Mesothelial cell of epicardium (in vitro differentiated cells): ENCODE measurements at places on chromosomes 4 and X.

- H3K27ac ChIP-seq, result no peak overlapping the region
- H3K36me3 ChIP-seq, result no peaks in the 10 kb centered on the region
- no peak overlapping the region for H3K4me3 ChIP-seq
Observed at GRCh38 chr4:74370912-74371311, 6.0 kb downstream of the EREG start.

- no peaks in the 10 kb centered on the region for H3K36me3 ChIP-seq
- no peak overlapping the region for H3K27ac ChIP-seq
- H3K4me3 ChIP-seq, result no peak overlapping the region
- DNase-seq, result no peak
Observed at GRCh38 chr4:81356621-81357020, 115.1 kb downstream of the RASGEF1B start.

DNA sequence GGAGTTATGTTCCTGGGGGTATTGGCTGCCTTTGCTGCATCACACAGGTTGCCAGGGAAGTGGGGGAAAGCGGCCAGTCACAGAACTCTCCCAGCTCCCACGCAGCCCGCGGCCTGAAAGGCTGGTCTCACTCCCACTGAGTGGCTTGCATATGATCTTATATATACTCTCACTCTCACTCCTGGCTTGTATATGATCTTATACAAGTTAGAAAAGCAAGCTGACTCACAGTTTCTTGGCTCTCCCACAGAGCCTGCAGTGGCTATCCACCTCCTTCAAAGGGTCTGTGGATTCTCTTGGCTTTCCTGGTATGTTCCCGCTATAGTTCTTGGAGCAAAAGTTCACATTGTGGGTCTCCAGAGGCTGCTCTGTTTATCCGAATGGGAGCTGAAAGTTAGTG lies 833.5 kb upstream of the GALNTL6 start:
- H3K27ac ChIP-seq, result no peak overlapping the region
- H3K36me3 ChIP-seq, result peaks cover 4% of the 10 kb centered on the region
- no peaks in the 10 kb centered on the region for H3K27me3 ChIP-seq
- H3K4me1 ChIP-seq, result no peaks in the 10 kb centered on the region
- no peak for DNase-seq

- no peak for DNase-seq
- no peaks in the 10 kb centered on the region for H3K27me3 ChIP-seq
- H3K36me3 ChIP-seq, result no peaks in the 10 kb centered on the region
- H3K27ac ChIP-seq, result no peak overlapping the region
- no peaks in the 10 kb centered on the region for H3K4me1 ChIP-seq
- H3K4me3 ChIP-seq, result no peak overlapping the region
Observed at GRCh38 chr4:72375073-72375736, 193.8 kb downstream of the ADAMTS3 start.

- H3K36me3 ChIP-seq, result peaks cover 2% of the 10 kb centered on the region
- H3K27me3 ChIP-seq, result no peaks in the 10 kb centered on the region
- H3K4me1 ChIP-seq, result no peaks in the 10 kb centered on the region
- H3K27ac ChIP-seq, result no peak overlapping the region
- no peak for DNase-seq
Observed at GRCh38 chrX:72346302-72346949, 40.7 kb upstream of the CITED1 start.

GRCh38 chr4:189299706-189300105 lies 641.0 kb upstream of the FRG1 start:
- no peaks in the 10 kb centered on the region for H3K36me3 ChIP-seq
- H3K4me1 ChIP-seq, result no peaks in the 10 kb centered on the region
- DNase-seq, result no peak
- H3K27me3 ChIP-seq, result no peaks in the 10 kb centered on the region
- no peak overlapping the region for H3K4me3 ChIP-seq

DNA sequence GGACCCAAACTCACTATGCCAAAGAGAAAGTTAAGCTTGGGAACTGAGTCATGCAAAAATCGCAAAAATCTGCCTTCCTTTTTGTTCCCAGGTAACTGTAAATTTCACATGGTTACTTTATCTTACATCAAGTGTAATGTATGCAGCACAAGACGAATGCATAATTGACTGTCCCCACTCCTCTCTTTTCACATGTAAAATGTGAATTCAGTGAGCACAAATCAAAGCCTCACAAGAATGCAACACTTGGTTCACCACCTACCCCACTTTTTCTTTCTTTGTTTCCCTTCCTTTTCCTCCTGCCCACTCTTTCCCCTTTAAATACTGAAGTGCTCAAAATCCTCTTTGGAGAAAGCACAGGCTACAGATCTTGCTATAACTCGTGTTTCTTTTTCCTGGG lies 53.2 kb downstream of the MAGED4B start:
- H3K4me3 ChIP-seq, result no peak overlapping the region
- peaks cover 7% of the 10 kb centered on the region for H3K27me3 ChIP-seq
- no peak overlapping the region for H3K27ac ChIP-seq
- H3K36me3 ChIP-seq, result no peaks in the 10 kb centered on the region
- no peaks in the 10 kb centered on the region for H3K4me1 ChIP-seq

DNA sequence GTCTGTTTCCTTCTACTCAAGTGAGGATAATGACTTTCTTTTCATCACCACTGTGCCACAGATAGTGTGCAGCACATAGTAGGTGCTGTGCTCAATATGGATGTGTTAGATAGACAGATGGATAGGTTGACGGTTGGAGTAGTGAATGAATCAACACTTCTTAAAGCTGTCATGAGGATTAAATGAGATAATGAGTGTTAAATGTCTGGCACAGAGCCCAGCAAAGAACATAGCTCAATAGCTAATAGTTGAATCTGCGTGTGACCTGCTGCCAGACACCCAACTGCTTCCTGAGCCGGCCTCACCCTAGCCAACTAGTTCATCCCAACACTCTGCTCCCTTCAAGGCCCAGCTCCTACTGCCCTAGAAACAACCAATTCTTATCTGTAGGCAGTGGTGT lies 67.7 kb upstream of the PJA1 start:
- no peak overlapping the region for H3K27ac ChIP-seq
- H3K4me3 ChIP-seq, result no peak overlapping the region
- no peaks in the 10 kb centered on the region for H3K36me3 ChIP-seq
- peaks cover 2% of the 10 kb centered on the region for H3K27me3 ChIP-seq
- no peaks in the 10 kb centered on the region for H3K4me1 ChIP-seq

- peak overlapping the region; percentile 74 for H3K4me3 ChIP-seq
- no peaks in the 10 kb centered on the region for H3K36me3 ChIP-seq
- peaks cover 47% of the 10 kb centered on the region for H3K27me3 ChIP-seq
- H3K27ac ChIP-seq, result peak overlapping the region; percentile 78
- DNase-seq, result peak; percentile 66
- H3K4me1 ChIP-seq, result peaks cover 39% of the 10 kb centered on the region
Observed at GRCh38 chr4:180057891-180058671, 2185.1 kb upstream of the TENM3 start.

DNA sequence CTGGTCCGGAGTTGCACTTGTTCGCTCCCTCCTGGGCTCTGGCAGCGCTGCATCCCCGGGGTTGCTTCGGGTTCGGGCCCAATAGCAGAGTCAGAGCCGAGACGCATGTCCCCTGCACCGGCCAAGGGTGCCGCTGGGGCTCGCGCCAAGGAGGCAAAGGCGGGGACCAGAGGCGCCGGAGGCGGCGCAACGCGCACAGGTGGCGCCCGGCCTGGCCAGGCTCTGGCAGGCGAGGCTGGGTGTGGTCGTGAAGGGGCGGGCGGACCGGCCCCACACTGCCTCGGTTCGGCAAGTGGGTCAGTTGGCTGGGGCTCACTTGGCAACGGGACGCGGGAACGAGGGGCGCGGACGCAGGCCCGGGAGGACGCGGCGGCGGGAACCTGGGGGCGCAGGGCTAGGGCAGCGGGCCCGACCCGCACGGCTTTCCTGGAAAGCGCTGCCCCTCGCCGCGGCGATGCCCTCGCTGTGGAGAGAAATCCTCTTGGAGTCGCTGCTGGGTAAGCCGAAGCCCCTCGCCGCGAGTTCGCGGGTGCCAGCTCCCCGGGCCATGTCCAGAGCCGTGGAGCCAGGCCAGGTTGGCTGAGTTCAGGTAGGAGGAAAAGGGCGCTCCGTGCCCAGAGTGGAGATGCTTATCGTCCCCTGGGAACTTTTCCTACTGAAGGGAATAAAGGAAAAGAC lies at the start of gene CWH43:
CWH43 (plus strand) TSS at position 300 of the 678 bp plus-strand sequence; CDS start at position 455, 155 bp downstream.
- no peak within 1 kb of the TSS for H3K27ac ChIP-seq
- no peak for DNase-seq
- H3K4me1 ChIP-seq, result no peaks in the 10 kb centered on the region
- H3K36me3 ChIP-seq, result no peaks in the 10 kb centered on the region
- H3K27me3 ChIP-seq, result peaks cover 70% of the 10 kb centered on the region

GRCh38 chrX:47574076-47574546 lies 8.1 kb upstream of the TIMP1 start:
- H3K27me3 ChIP-seq, result no peaks in the 10 kb centered on the region
- no peak overlapping the region for H3K27ac ChIP-seq
- DNase-seq, result no peak
- peaks cover 21% of the 10 kb centered on the region for H3K36me3 ChIP-seq

GRCh38 chrX:15204130-15204751 lies 65.6 kb downstream of the ASB9 start:
- H3K36me3 ChIP-seq, result no peaks in the 10 kb centered on the region
- H3K4me1 ChIP-seq, result no peaks in the 10 kb centered on the region
- no peak overlapping the region for H3K4me3 ChIP-seq
- H3K27ac ChIP-seq, result no peak overlapping the region
- H3K27me3 ChIP-seq, result peaks cover 4% of the 10 kb centered on the region
- DNase-seq, result no peak

DNA sequence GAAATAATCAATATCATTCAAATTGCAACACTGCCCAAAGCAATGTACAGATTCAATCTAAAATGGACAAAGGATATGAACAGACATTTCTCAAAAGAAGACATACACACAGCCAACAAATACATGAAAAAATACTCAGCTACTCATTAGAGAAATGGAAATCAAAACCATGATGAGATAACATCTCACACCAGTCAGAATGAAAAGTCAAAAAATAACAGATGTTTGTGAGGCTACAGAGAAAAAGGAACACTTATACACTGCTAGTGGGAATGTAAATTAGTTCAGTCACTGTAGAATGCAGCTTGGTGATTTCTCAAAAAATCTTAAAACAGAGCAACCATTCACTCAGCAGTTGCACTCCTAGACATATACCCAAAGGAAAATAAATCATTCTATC lies 205.2 kb downstream of the DKK2 start:
- no peaks in the 10 kb centered on the region for H3K27me3 ChIP-seq
- H3K4me3 ChIP-seq, result no peak overlapping the region
- no peaks in the 10 kb centered on the region for H3K4me1 ChIP-seq
- H3K36me3 ChIP-seq, result no peaks in the 10 kb centered on the region
- no peak overlapping the region for H3K27ac ChIP-seq

DNA sequence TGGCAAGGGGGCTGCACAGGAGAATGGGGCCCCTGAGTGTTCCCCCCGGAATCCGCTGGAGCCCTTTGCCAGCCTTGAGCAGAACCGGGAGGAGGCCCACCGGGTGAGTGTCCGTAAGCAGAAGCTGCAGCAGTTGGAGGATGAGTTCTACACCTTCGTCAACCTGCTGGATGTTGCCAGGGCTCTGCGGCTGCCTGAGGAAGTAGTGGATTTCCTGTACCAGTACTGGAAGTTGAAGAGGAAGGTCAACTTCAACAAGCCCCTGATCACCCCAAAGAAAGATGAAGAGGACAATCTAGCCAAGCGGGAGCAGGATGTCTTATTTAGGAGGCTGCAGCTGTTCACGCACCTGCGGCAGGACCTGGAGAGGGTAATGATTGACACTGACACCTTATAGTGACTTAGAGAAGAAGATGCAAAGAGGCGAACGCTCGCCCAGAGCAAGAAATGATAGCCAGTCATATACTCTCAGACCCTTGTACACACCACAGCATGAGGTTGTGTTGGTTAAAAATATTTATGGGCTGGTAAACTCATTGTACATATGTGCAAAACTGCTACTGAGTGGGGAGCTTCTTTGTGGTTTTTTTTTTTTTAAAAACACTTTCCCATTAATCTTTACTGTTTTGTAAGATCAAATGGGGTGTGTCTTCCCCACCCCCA lies 52.5 kb downstream of the JADE1 start:
- H3K36me3 ChIP-seq, result peaks cover 24% of the 10 kb centered on the region
- no peak overlapping the region for H3K4me3 ChIP-seq
- peaks cover 9% of the 10 kb centered on the region for H3K4me1 ChIP-seq

DNA sequence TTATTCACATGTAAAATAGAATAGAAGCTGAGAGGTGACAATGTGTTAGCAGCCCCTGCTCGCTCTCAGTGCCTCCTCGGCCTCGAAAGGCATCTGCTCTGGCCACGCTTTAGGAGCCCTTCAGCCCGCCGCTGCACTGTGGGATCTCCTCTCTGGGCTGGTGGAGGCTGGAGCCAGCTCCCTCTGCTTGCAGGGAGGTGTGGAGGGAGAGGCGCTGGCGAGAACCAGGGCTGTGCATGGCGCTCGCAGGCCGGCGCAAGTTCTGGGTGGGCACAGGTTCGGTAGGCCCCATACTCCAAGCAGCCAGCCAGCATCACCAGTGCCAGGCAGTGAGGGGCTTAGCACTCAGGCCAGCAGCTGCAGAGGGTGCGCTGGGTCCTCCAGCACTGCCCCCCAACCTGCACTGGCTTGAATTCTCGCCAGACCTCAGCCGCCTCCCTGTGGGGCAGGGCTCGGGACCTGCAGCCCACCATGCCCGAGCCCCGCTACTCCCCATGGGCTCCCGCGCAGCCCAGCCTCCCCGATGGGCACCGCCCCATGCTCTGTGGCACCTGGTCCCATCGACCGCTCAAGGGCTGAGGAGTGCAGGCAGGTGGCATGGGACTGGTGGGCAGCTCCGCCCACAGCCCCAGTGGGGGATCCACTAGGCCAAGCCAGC lies 1346.7 kb upstream of the IGFBP7 start:
- no peaks in the 10 kb centered on the region for H3K4me1 ChIP-seq
- H3K4me3 ChIP-seq, result no peak overlapping the region
- H3K36me3 ChIP-seq, result no peaks in the 10 kb centered on the region
- no peak overlapping the region for H3K27ac ChIP-seq

GRCh38 chr4:177444911-177445736 lies 2.9 kb upstream of the AGA start:
- no peak overlapping the region for H3K27ac ChIP-seq
- peaks cover 37% of the 10 kb centered on the region for H3K4me1 ChIP-seq
- peak overlapping the region; percentile 40 for H3K4me3 ChIP-seq
- no peaks in the 10 kb centered on the region for H3K27me3 ChIP-seq
- no peak for DNase-seq
- no peaks in the 10 kb centered on the region for H3K36me3 ChIP-seq

- H3K4me3 ChIP-seq, result no peak overlapping the region
- peaks cover 17% of the 10 kb centered on the region for H3K27me3 ChIP-seq
- no peak for DNase-seq
- H3K36me3 ChIP-seq, result no peaks in the 10 kb centered on the region
Observed at GRCh38 chr4:176500894-176501293, 181.1 kb downstream of the SPCS3 start.

DNA sequence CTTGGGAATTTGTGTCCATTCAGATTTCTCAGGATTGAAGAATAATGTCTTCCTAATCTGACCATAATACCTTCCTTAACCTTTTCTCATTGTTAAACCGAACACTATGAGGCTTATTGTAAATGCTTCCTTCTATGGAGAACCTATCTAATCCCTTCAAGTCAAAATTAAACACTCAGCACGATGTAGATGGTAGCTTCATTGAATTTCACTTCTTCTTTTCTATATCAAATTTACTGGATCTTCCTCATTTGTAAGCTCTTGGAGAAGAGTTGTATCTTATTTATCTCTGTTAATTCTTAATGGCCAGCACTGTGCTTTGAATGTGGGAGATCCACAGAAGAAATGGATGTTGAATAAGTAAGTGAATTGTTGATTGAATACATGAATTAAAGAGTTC lies 109.0 kb upstream of the RAPGEF2 start:
- peaks cover 3% of the 10 kb centered on the region for H3K4me1 ChIP-seq
- no peak for DNase-seq
- no peak overlapping the region for H3K27ac ChIP-seq
- H3K4me3 ChIP-seq, result no peak overlapping the region
- no peaks in the 10 kb centered on the region for H3K36me3 ChIP-seq
